ENCODE measurements at places on chromosomes 7 and 10.

DNA sequence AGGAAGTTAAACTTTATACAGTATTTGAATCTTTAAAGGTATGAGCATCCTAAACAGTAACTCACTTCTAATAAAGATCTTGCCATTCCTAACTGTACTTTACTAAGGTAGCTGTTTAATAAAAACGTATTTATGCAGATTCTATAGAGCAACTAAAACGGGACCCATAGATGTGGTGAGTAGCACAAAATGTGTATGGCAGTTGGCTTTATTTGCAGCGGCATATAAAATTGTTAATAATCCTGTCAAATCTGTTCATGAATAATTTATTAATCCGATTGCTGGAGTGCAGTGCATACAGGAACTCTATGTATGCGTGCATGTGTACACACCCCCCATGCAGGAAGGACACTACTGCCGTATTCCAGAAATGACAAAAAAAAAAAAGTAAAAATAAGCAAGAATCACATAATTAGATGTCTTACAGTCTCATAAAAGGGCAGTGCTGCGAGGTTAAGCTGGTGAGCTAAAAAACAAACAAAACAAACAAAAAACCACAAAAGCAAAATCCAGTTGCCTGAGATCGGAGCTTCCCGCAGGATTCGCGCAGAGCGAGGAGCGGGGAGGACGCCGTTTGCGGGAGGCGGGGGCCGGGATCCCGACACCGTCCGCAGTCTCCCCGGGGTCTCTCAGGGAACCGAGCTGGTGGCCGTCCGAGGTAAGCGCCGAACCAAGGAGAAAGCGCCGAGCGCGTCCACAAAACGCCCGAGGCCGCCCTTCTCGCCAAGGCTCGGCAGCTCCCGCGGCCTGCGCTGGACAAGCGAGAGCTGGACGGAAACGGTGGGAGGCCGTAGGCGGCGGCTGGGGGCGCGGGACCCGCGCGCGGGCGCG is 518 bp upstream of the COMMD3 start:
- DNase-seq = no peak

GRCh38 chr7:17907014-17907413 is 33.3 kb downstream of the SNX13 start:
- no peak for DNase-seq

DNA sequence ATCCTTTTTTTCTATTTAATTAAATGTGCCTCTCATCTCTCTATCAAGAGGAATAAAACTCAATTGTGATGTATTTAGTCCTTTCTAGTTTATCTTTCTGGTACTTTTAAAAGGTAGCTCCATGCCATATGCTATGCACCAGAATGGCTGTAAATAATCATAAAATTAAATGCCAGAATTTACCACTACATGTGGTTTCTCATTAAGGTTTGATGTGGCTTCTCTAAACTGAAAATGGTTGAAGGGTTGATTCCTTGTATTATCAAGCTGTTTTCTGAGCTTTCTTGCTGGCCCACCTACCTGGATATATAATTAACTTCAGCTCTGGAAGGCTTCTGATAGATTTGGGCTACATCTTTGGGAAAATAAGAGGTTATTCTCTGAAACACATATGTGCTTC is 171.9 kb upstream of the RHOBTB1 start:
- no peak for DNase-seq

GRCh38 chr7:138745189-138745588 is 44.0 kb upstream of the SVOPL start:
- DNase-seq = no peak

GRCh38 chr10:102131286-102132170 is 1.3 kb upstream of the PPRC1 start:
- no peak for DNase-seq

- DNase-seq = no peak
Observed at GRCh38 chr10:114648368-114648767, 9.7 kb downstream of the ABLIM1 start.

DNA sequence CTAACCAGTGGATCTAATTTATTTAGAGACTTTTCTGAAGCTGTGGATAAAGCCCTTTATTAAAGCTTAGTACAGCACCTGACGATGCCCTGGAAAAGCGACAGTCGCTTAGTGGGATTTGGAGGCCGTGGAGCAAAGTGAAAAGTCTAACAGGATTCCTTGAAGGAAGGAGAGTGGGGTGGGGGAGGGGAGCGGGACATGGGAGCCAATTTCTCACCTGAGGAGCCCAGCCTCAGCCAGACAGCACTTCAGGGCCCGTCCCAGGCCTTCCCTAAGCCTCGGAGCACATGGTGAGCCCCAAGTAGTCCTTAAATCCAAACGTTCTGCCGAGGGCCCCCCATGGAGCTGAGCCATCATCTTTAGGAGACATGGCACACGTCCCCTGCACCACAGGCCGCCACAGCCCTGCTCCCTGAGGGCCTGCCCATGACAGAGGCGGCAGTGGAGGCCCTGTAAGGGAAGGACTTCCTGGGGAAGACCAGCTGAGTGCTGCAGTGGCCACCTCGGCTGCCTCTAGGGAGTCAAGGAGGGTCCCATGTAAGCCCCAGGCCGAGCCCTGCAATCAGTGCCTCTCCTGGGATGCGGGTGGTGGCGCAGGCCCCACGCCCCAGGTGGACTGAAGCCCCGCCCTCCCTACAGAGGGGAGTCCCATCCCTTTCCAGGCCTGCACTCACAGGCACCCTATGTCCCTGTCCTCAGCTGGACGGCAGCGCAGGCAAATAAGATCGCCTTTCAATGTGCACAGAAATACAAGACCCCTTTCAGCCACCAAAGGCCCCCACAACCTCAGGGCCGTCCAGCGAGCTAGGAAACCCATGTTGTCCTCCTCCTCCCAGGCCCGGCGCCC is 187.0 kb downstream of the MAD1L1 start:
- no peak for DNase-seq

- no peak for DNase-seq
Observed at GRCh38 chr7:70752794-70753241, 379.1 kb upstream of the GALNT17 start.

GRCh38 chr10:21399392-21400035 is 126.0 kb downstream of the SKIDA1 start:
- no peak for DNase-seq

GRCh38 chr7:29287366-29287765 is 92.8 kb downstream of the CHN2 start:
- no peak for DNase-seq

DNA sequence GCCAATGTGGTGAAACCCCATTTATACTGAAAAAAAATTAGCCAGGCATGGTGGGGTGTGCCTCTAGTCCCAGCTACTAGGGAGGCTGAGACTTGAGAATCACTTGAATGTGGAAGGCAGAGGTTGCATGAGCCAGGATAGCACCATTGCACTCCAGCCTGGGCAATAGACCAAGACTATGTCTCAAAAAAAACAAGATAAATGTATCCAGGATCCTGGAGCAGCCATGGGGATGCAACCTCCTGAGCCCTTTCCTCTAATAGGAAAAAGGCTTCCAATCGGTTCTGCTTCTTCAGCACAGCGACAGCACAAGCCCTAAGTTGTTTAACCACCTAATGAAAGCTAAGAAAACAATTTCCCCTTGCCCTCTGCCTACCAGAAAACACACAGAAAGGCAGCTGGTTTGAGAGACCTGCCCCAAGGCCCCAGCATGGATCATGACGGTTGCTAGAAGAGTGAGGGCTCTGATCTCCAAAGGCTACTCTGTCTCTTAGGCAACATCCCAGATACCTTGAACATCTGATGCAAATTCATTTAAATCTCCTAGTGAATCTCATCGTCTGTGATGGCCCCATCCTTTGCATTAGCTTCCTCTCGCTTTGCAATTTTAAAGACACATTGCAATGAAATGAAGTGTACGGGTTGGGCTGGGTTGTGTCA is 220.8 kb downstream of the ARHGAP21 start:
- no peak for DNase-seq

DNA sequence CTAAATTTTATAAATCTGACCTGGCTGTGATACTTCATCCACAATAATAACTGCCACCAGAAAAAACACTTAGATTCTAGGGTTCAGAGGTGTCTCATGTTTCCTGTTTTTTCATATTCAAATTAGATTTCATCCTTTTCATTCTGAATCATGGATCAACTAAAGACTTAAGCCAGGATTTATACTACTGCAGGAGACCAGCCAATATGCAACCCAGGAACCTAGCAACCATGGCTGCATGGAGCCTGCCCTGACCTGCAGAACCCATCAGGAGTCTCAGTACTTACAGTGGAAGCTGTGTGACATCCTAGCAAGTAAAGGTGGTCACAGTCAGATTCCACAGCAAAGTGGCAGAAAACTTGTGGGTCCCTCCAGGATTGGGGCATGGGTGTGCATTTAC is 40.5 kb upstream of the RNF148 start:
- no peak for DNase-seq

DNA sequence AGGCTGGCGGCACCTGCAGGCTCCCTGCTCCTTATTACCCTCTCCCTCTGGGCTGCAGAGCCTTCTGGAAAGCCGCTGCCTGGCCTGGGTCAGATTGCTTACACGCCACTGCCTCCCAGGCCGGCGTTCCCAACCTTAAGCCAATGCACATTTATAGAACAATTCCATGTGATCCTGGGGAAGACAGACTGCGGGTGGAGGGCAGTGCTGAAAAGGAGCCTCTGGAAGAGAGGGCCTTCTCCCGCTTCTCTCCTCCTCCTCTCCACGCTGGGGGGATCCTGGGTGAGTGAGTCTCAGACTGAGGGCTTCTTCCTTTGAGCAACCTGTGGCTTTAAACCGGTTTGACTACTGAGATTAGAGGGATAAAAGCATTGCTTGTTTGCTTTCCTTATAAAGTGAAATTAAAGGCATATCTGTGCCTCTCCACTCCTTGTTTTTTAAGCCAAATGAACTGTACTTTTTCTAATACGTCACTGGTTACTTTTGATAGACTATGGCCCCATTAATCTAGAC is 5.5 kb downstream of the TACC2 start:
- no peak for DNase-seq

DNA sequence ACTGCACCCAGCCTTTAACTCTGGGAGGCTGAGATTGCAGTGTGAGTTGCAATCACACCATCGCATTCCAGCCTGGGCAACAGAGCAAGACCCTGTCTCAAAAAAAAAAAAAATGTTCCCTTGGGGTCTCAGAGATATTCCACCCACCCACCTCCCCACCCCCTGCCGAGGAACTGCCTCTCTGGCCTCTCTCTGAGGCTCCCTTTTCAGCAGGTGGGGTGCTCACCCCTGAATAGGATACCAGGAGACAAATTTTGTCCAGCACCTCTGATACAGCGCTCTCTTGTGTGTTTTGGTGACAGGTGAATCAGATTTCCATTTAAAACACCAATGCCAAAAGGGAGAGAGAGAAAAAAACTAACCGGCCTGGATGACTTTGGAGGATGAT is 92.6 kb upstream of the KIF5B start:
- no peak for DNase-seq

DNA sequence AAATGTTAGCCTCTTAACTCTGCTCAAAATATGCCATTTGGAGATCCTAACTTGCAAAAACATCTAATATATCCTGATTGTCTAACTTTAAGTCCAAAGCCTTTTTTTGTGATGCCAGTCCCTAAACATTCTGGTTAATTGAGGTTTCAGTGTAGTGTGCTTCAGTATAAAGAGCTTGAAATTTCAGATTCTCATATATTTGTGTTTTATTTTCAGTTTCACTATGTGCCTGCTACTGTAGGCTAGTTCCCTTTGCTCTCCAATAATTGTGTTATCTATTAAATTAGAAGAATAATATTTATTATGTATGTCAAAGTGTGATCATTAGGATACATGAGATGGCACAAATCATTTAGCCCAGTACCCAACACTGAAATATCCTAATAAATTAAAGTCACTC is 1361.2 kb downstream of the XPNPEP1 start:
- no peak for DNase-seq

- no peak for DNase-seq
Observed at GRCh38 chr7:12032146-12032545, 178.9 kb upstream of the TMEM106B start.

- no peak for DNase-seq
Observed at GRCh38 chr7:106721816-106722785, 61.1 kb upstream of the CCDC71L start.

GRCh38 chr7:7675686-7676085 is 35.1 kb downstream of the UMAD1 start:
- no peak for DNase-seq

GRCh38 chr10:13404305-13404759 is 56.2 kb upstream of the SEPHS1 start:
- no peak for DNase-seq
